Hematopoietic multipotent progenitor cell treated with erythropoietin and hydrocortisone succinate and interleukin-3 and kit ligand, for 15 days (in vitro differentiated cells): ENCODE measurements at places on chromosomes 6 and 20.

DNA sequence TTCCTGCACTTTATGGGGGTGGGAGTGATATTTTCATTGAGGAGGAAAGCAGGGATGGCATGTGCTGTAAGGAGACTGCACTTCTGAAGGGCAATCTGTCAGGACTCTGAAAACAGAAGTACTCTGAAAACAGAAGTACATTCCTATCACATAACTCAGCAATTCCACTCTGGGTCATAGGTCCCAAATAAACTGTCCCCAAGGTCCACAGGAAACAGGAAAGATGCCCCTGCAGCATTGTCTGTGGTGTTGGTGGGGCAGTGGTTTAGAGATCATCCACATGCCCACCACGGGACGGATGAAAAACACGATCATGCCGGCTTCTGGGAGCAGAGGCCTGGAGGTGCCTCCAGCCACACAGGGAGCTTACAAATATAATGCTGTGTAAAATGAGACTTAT is 150.3 kb downstream of the OTOR start:
- DNase-seq, result no peak

- DNase-seq, result no peak
Measured at GRCh38 chr6:81682235-81682795, 70.2 kb downstream of the TENT5A start.

- peak; percentile 69 for DNase-seq
Measured at GRCh38 chr6:111105578-111105977, 18.3 kb downstream of the SLC16A10 start.

DNA sequence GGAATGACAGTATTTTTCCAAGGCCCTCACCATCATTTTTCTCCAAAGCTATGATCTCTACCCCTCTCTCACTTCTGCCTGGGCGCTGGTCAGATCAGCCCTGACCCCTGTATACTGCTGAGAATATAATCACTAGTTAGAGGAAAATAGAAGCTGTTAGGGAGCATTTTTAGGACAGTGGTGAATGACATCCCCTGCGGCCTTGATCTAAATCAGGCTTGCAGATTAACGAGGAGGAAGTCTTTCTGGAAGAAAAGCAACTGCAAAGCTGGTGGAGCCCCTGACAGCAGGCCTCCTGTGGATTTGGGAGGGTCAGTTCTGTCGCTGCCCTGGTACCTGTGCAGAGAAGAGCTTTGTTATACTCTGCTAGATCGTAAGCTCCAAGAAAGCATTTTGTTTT is 107.9 kb downstream of the RPP40 start:
- DNase-seq, result no peak

DNA sequence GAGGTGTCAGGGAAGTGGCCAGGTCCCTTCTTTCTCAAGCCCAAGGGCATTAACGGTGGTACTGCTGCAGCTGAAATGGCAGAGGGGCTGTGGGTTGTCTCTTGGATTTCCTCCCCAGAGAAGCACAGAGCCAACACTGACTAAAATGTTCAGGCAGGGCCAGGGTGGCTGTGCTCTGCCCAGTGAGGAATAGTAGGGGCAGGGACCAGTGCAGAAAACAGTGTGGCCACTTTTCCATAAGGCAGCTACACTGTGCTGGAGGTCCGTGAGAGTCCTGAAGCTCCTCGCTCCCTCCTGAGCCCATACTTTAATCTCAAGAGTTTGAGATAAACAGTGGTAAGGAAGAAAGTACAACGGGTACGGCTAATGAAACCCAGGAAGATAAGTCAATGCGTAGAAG is 4.5 kb downstream of the LPA start:
- no peak for DNase-seq

GRCh38 chr6:161482517-161482858 is 208.6 kb upstream of the AGPAT4 start:
- DNase-seq, result no peak

DNA sequence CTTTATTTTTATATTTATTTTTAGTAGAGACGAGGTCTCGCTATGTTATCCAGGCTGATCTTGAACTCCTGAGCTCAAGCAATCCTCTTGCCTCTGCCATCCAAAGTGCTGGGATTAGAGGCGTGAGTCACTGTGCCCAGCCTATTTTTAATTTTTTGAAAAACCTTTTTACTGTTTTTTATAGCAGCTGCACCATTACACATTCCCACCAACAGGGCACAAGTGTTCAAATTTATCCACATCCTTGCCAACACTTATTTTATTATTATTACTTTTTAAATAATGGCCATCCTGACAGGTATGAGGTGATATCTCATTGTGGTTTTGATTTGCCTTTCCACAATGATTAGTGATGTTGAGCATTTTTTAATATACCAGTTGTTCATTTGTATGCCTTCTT is 42.5 kb downstream of the PACSIN1 start:
- no peak for DNase-seq

GRCh38 chr20:4183361-4183760 is 168.0 kb upstream of the RNF24 start:
- DNase-seq, result no peak

GRCh38 chr6:143014764-143015163 is 45.9 kb upstream of the AIG1 start:
- no peak for DNase-seq

- no peak for DNase-seq
Measured at GRCh38 chr6:17780061-17780460, 73.3 kb upstream of the NUP153 start.

DNA sequence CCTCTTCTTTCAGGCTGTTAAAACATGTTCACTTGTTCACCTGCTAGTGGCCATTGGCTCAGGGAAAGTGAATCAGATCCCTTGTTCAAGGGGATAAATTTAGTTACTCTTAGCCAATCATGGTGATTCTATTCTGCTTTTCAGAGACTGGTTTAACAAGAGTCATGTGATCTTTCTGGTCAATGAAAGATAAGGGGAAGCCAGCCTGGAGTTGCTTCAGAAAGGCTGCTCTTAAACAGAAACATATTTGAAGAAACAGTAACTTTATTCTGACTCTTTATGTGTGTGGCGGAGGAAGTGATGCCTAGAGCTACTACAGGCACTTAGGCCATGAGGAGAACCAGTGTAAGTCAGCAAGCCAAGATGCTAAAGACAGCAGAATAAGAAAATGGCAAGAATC is 28.1 kb upstream of the AHI1 start:
- no peak for DNase-seq

- no peak for DNase-seq
Measured at GRCh38 chr6:127950566-127951145, 49.8 kb upstream of the THEMIS start.

DNA sequence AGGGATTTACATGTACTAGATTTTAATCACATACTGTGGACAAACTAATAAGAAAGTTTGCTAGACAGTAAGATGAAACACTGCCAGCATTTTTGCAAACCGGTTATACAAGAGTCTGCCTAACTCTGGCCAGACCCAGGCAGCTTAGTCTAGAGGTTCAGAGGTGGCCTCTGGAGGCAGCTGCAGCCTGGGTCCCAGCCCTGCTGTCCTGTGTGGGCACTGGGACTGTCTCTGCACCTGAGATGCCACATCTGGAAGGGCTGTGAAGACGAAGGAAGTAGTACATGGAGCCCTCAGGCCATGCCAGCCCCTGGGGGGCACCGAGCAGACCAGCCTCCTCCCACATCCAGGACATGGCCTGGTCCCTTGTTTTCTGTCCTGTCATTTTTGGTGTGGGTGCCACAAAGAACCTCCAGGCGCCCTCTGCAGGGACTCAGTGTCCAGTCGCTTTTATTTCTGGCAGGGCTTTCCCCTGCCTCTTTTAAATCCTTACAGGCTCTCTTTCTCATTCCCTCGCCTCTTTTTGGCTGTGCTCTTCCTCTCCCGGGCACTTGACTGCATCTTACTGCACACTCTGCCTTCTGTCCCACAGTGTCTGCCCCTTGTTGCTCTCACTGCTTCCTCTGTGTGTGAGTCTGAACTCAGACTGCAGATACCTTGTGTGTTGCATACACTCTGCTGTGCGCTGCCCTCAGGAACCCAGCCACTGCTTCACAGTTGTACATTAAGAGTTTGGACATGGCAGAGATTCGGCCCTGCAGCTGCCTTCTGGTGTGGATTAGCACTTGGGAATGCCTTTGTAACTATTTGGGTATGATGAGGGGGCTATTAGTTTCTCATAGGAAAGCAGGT is 216.7 kb downstream of the ZDHHC14 start:
- peak; percentile 51 for DNase-seq

DNA sequence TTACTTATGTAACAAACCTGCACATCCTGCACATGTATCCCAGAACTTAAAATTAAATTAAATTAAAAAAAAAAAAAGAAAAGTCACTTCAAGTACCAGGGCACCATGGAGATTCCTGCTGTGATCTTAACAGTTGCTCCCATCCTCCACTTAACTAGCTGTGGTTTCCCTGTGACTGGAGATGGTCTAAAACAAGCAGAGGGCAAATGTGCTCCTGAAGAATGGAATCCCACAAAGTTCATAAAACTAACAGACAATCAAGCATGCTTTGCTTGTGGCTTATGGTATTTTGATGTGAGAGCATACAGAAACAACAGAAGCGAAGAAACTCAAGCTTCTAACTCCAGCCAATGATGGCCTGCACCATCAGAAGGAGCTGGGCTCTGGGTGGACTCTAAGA is 153.6 kb upstream of the KCNK16 start:
- DNase-seq, result no peak

- peak; percentile 33 for DNase-seq
Measured at GRCh38 chr6:7047966-7048365, 59.8 kb upstream of the RREB1 start.

- DNase-seq, result no peak
Measured at GRCh38 chr6:2973676-2974075, 2.3 kb upstream of the SERPINB6 start.

- DNase-seq, result no peak
Measured at GRCh38 chr6:110735666-110736065, 79.6 kb downstream of the CDK19 start.

GRCh38 chr20:63693083-63693732 is 3.2 kb upstream of the TNFRSF6B start:
- DNase-seq, result no peak

GRCh38 chr6:157229132-157229618 is 94.1 kb downstream of the TMEM242 start:
- DNase-seq, result no peak

- no peak for DNase-seq
Measured at GRCh38 chr6:110277100-110277665, 81.0 kb downstream of the METTL24 start.

GRCh38 chr6:34671367-34671766 is 25.2 kb downstream of the ILRUN start:
- DNase-seq, result no peak

DNA sequence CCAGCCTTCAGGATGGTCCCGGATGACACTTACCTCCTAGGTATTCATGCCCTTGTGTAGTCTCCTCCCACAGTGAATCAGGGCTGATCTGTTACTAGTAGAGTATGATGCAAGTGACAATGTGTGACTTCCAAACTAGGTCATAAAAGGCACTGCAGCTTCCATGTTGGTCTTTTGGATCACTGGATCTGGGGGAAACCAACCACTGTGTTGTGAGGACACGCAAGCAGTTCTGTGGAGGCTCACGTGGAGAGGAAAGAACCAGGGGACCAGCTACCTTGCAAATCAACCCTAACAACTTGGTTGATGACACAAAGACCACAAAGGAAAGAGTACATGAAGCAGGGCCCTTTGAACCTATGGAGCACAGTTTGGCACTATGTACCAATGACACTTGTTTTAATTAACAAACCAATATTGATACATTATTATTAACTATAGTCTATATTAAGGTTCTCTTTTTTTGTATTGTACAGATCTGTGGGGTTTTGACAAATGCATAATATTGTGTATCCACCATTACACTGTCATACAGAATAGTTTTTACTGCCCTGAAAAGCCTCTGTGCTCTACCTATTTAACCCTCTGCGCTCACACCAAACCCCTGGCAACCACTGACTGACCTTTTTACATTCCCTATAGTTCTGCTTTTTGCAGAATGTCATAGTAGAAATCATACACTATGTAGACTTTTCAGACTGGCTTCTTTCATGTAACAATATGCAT is 16.3 kb upstream of the SDCBP2 start:
- DNase-seq, result no peak

DNA sequence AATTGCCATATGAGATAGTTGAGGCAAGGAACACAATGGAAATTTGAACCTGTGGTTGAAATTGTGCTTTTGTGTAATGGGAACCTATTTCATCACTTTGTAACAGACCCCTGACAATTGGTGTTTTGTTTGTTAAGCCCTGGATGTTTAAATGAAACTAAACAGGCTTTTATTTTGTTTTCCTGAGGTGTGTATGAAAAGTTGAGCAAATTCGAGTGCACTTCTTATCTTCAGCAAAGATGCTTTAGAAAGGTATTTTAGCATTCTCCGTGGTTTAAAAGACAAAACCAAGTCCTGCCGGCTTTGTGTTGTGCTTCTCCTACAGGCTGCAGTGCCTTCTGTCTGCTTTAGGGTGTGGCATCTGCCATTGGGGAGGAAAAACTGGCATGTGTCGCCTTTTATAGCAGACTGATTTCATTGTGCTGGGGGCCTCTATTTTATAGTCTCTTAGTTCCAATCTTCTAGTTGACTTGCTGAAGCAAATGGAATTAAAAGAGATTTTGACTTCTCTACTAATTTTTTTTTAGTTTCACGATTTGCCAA is 2.2 kb upstream of the ARID1B start:
- DNase-seq, result peak; percentile 31

- DNase-seq, result no peak
Measured at GRCh38 chr20:19486446-19486845, 271.6 kb upstream of the RIN2 start.
